ENCODE measurements at places on chromosomes 3 and 15. TPM values are rescaled to one million over a fixed set of nuclear protein-coding genes. Genes with fewer than 3 reads are reported as not detected.

GATM gene
- total RNA-seq = 22.0 TPM

MLF1 gene
- total RNA-seq = 26.7 TPM

ZIC1 gene
- total RNA-seq = not detected

GOLGA6L24 gene
- total RNA-seq = not detected

CHRNA7 gene
- 5.7 TPM for total RNA-seq

CCDC80 gene
- total RNA-seq = 0.26 TPM

CADM2 gene
- not detected for total RNA-seq

RAB6B gene
- not detected for total RNA-seq

MESP2 gene
- 0.43 TPM for total RNA-seq

FAM107A gene
- total RNA-seq = not detected

ATP11B gene
- 40.8 TPM for total RNA-seq

THOC7 gene
- total RNA-seq = 102 TPM

LARP6 gene
- 41.0 TPM for total RNA-seq

GUCA1C gene
- not detected for total RNA-seq

ACKR2 gene
- 0.74 TPM for total RNA-seq

ALS2CL gene
- total RNA-seq = 2.1 TPM

DNA sequence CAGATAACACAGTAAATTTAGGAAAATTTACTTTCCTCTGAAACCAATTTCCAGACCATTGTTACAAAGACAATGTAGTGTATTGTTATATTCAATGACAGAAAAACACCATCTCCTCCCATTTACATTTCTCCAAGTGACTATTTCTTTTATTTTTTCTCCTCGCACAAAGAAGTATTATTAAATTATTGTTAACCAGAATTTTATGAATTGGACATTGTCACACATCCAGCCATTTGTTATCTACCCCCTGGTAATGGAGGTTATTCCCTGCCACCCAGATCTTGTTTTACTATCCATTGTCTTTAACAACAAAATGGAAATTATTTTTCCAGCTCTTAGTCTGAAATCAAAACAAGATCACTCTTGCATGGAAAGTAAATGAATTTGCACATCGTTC, 511.3 kb downstream of the FGF12 start:
- no peak for DNase-seq

DNA sequence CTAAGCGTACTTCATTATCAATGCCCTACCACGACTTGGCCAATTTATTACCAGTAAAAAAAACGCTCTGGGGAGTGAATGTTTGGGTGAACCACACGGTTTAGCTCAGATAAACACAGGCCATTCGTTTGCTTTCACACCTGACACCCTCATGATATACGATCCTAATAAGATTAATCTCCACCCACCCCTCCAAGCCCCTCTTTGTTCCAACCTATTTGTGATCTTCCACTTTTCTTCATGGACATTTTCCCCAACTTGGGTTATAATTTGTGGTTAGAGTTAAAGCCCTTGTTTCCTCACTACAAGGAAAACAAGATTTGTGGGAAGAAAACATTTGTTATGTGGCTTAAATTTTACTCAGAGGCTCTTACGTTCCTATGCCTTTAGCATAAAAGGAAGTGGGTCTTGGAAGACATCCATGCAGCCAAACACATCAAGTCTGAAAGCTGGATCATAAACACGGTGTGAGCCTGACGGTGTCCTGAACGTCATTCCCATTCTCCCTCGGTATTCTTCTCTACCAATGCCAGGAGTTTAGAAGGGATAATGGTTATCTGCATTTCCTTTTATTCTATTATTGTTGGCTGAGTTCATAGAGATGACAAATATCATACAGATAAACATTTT, 518.9 kb downstream of the NR2F2 start:
- DNase-seq = no peak

- no peak for DNase-seq
Measured at GRCh38 chr15:46331546-46331945, 696.7 kb downstream of the SQOR start.

DNA sequence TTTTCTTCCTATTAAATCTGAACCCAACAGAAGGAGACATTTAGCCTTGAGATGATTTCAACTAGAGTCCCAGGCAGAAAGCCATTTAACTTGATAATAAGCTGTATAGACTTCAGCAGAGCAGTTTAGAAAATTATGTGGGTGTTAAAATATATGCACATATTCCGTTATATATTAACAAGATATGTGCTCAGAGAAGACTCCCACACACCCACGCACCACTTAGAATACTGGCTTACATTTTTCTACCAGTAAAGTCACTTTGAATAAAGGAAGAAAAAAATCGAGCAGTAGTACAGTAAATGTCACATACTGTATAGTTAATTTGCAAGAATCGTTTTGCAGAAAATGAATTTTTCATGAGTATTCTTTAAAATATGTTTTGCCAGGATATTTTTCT, 599.3 kb downstream of the FGF12 start:
- DNase-seq = no peak

- DNase-seq = peak; percentile 49
Measured at GRCh38 chr3:109275702-109276293, 40.5 kb downstream of the DPPA2 start.

GRCh38 chr3:81352867-81353266, 408.6 kb downstream of the GBE1 start:
- DNase-seq = peak; percentile 15

DNA sequence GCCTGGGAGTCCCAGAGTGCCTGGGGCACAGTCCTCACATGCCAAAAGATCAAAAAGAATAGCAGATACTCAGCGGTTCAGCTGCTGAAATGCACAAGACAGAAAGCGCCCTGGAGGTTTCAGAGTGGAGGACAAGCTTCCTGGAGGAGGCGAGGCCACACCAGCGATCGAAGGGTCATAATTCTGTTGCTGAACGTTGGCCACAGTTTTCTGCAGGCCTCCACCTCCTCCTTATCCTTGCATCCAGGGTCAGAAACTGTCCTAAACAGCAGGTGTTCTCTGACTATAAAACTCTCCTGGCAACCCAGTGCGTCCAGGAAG, 220.3 kb upstream of the LINGO1 start:
- DNase-seq = no peak

DNA sequence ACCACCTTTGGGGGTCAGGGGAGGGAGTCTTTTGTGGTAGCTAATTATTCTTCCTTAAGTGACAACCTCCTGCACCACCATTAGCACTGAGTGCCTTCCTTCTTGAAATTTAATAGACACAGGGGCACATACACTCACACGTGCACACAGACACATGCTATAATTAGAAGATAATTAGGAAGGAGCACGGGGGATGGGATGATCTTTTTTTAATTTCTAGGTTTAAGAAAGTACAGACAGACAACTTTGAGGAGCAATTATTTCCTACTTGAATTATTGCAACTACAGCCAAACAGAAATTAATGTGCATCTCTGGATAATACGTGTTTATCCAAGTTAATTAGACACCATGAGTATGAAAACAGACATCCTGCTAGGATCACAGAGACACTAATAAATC, 44.8 kb upstream of the GUCA1C start:
- DNase-seq = no peak

- DNase-seq = no peak
Measured at GRCh38 chr3:155069729-155070128, 10.4 kb upstream of the MME start.

DNA sequence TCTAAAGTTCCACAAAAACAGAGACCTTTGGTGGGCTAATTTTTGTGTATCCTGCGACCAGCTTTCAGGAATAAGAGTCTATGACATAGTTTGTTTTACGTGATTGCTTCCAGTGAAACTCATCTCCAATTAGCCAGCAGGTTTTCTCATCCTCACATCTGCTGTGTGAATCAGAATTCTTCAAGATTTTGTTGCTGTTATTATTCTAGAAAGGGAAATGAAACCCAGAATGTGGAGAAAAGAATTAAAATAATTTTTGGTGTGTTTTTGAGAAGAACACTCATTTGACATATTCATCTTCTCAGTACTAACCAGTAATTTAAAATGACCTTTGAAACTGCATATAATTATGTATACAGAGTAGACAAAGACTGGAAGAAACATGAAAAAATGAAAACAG, 175.9 kb downstream of the USP13 start:
- DNase-seq = no peak

DNA sequence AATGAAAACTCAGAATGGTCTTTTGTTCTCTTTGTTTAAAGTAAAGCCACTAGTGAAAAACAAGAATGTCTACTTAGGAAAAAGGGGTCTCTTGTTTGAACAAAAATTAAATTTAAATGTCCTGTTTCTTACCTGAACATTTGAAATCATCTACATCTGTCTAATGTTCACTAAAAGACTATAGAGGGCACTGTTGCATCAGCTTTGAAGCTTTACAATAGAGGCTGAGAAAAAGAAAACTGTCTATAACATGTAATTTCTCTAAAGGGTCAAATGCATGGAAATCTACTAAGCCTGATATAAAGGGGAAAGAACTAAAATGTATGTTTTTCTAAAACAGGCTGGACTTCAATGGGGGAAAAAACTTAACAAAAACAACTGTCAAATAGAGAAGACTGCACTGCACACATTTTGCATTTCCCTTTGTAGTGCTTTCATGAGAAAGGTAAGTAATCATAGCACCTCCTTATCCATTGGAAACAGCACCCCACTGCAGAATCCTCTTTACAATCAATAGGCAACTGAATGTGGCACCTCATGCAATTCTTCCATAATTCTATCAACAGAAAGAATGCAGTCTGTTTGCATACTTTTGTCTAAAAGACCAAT, 26.3 kb downstream of the DPH6 start:
- DNase-seq = peak; percentile 59

GRCh38 chr15:26037369-26037768, 174.2 kb upstream of the ATP10A start:
- no peak for DNase-seq

- no peak for DNase-seq
Measured at GRCh38 chr3:139118835-139119234, 74.1 kb upstream of the PRR23C start.

DNA sequence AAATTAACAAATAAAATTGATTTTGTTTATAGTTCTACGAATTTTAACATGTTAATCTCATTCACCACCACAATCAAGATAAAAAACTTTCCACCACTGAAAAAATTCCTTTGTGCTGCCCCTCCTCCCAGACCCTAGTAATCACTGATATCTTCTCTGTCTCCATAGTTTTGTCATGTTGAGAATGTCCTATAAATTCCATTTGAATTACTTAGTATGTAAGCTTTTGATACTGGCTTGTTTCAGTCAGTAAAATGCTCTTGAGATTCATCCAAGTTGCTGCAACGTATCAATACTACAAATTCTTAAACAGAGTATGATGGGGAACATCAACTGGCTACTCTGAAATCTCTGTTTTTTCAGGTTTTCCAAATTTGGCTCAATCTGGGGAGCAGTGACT, 129.6 kb downstream of the CTNNB1 start:
- no peak for DNase-seq

- DNase-seq = no peak
Measured at GRCh38 chr3:52525680-52526561, 7.7 kb downstream of the NT5DC2 start.

DNA sequence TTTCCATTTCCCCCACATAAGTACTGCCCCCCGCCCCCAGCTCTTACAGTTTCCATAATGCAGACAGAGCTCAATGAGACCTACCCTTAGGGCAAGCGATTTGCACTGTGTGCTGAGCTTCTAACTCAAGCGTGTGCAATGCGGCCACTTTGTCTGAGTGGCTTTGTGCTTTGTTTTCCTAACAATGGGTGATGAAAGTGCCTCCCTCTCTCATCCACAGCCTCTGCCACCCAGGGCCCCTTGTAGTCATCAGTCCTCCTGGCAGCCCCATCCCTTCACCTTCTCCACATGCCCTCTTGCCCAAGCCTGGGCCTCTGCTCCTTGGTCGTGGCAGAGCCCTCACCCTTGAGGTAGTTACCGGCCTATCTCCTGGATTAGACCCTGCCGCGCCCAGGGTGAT, 17.2 kb downstream of the DAPK2 start:
- DNase-seq = no peak

GRCh38 chr3:168048414-168049330, 47.1 kb downstream of the GOLIM4 start:
- no peak for DNase-seq

- no peak for DNase-seq
Measured at GRCh38 chr3:195075941-195076875, 194.8 kb downstream of the XXYLT1 start.

DNA sequence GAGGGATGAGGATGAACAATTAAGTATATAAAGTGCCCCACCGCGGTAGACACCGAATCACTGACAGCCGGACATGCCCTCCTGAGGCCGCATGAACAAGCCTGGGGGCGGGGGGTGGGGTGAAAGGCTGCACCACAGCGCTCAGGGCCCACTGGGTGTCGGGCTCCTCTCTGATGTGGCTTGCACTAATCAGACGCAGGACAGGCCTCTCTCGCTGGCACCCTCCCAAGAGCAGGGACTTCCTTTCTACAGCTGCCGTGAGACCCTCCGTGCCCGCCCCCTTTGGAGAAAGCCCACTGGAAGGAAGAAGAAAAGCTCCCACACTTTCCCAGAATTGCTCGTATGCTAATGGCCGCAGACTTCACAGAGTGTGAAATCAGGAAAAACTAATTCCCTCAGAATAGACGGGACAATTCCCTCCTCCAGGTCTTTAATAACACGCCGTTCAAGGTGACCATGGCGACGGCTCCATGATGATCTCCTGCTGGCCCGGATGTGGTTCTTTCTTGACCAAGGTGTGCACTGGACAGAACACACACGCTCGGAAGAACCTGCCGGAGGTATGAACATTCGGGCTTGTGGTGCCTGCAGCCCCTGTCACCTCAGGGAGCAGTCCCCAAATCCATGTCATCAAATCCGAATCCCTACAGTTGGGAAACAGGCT, 32.0 kb downstream of the IQSEC1 start:
- no peak for DNase-seq

All from Caki2 (cell line).